ENCODE measurements at places on chromosomes 2 and 18. TPM values are rescaled to one million over a fixed set of nuclear protein-coding genes. Genes with fewer than 3 reads are reported as not detected.

SIX3 gene
- not detected for total RNA-seq

AQP12B gene
- total RNA-seq: not detected

LGALSL gene
- total RNA-seq: 3.6 TPM

EPG5 gene
- total RNA-seq: 21.7 TPM

EML6 gene
- total RNA-seq: under 0.01 TPM

DAW1 gene
- total RNA-seq: 6.5 TPM
